ENCODE measurements at places on chromosomes 16 and 17.

- H3K36me3 ChIP-seq: peaks cover 5% of the 10 kb centered on the region
- H3K4me1 ChIP-seq: peaks cover 49% of the 10 kb centered on the region
- peak within 1 kb of the TSS; percentile 83 for H3K4me3 ChIP-seq
- no peak for DNase-seq
- peak within 1 kb of the TSS; percentile 95 for H3K27ac ChIP-seq
These were observed at the start of gene CMTM3 for GRCh38 chr16:66604376-66605176. Gene CMTM3 (plus strand): TSS chr16:66604704. CDS start chr16:66604806, 102 bp downstream.

GRCh38 chr17:72393553-72393952 is 272.7 kb downstream of the SOX9 start:
- no peaks in the 10 kb centered on the region for H3K36me3 ChIP-seq
- H3K27me3 ChIP-seq: no peaks in the 10 kb centered on the region
- H3K4me3 ChIP-seq: no peak overlapping the region
- H3K4me1 ChIP-seq: no peaks in the 10 kb centered on the region

- H3K4me1 ChIP-seq: no peaks in the 10 kb centered on the region
- no peak for DNase-seq
- H3K36me3 ChIP-seq: no peaks in the 10 kb centered on the region
- no peak overlapping the region for H3K27ac ChIP-seq
These were observed 675.6 kb upstream of the CDH8 start for GRCh38 chr16:62711797-62712196.

- peaks cover 61% of the 10 kb centered on the region for H3K4me1 ChIP-seq
- no peaks in the 10 kb centered on the region for H3K27me3 ChIP-seq
- H3K4me3 ChIP-seq: no peak overlapping the region
- DNase-seq: no peak
- peak overlapping the region; percentile 75 for H3K27ac ChIP-seq
These were observed 8.4 kb downstream of the C16orf86 start for GRCh38 chr16:67674851-67675578.

GRCh38 chr17:41065829-41066624 is at the start of gene KRTAP2-4:
Gene KRTAP2-4 (minus strand): TSS chr17:41065879. CDS start chr17:41065845, 34 bp downstream.
- H3K4me1 ChIP-seq: peaks cover 17% of the 10 kb centered on the region
- no peak for DNase-seq
- H3K27ac ChIP-seq: no peak within 1 kb of the TSS
- H3K36me3 ChIP-seq: no peaks in the 10 kb centered on the region

GRCh38 chr17:13725288-13725990 is 123.7 kb upstream of the HS3ST3A1 start:
- H3K36me3 ChIP-seq: no peaks in the 10 kb centered on the region
- DNase-seq: no peak

DNA sequence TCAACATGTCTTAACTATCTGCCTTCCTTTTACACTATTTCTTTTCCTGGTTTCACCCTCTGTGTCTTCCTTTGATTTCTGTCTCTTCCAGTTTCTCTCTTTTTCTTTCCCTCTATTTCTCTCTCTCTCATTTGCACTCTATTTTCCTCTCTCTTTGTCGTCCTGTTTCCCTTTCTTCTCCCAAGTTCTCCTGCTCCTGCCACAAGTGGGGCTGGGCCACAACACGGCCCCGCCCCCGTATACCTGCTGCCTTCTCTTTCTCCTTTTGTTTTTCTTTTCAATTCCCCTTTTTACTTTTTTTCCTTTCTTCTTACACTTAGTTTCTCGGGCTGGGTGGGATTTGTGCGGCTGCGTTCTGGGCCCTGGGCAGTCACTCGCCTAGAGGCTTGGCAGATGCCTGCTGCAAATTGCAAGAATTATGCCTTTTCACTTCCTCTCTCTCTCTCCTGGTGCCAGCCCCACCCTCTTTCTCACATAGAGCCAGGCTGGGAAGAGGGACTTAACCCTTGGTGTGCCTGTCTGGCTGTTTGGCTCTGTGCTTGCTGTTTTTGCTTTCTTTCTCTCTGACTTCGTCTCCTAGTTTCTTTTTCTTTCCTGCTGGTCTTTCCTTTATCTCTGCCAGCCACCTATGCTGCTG is 2139.4 kb downstream of the TP53TG3F start:
- DNase-seq: no peak
- no peaks in the 10 kb centered on the region for H3K27me3 ChIP-seq
- peak overlapping the region; percentile 76 for H3K27ac ChIP-seq
- H3K4me3 ChIP-seq: no peak overlapping the region
- H3K36me3 ChIP-seq: no peaks in the 10 kb centered on the region

- peak overlapping the region; percentile 84 for H3K4me3 ChIP-seq
- peaks cover 62% of the 10 kb centered on the region for H3K4me1 ChIP-seq
- DNase-seq: no peak
- no peaks in the 10 kb centered on the region for H3K36me3 ChIP-seq
- peak overlapping the region; percentile 94 for H3K27ac ChIP-seq
- H3K27me3 ChIP-seq: no peaks in the 10 kb centered on the region
These were observed 789 bp downstream of the ITPRIPL2 start for GRCh38 chr16:19114359-19115147.

GRCh38 chr17:59853168-59853918 is 39.4 kb downstream of the TUBD1 start:
- no peak overlapping the region for H3K4me3 ChIP-seq
- no peaks in the 10 kb centered on the region for H3K36me3 ChIP-seq
- H3K27ac ChIP-seq: peak overlapping the region; percentile 76
- H3K4me1 ChIP-seq: peaks cover 47% of the 10 kb centered on the region
- no peak for DNase-seq

- DNase-seq: no peak
- H3K27me3 ChIP-seq: no peaks in the 10 kb centered on the region
- no peak overlapping the region for H3K27ac ChIP-seq
- H3K4me1 ChIP-seq: no peaks in the 10 kb centered on the region
These were observed 23.7 kb downstream of the CACNG4 start for GRCh38 chr17:66988069-66988798.

- peaks cover 95% of the 10 kb centered on the region for H3K4me1 ChIP-seq
- H3K4me3 ChIP-seq: peak overlapping the region; percentile 63
- no peak for DNase-seq
These were observed 310.6 kb downstream of the SEC14L1 start for GRCh38 chr17:77451245-77451893.

DNA sequence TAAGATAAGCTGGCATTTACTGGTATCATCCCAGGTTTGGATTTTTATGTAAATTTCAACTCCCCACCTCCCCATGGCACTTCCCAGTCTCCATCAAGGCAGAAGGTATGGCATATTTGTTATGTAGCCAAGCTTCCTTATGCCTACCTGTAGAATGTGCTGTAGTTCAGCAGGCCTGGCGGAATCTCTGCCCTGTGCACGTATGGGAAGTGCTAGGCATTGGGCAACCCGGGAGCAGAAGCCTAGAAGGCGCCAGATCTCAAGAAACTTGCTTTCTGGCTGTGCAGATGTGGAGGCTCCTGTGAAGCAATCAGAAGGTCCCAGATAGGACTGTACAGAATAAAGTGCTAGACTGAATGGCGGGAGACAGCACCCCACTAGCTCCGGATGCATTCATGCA is 64.7 kb downstream of the SNX20 start:
- H3K27ac ChIP-seq: no peak overlapping the region
- H3K4me3 ChIP-seq: no peak overlapping the region
- H3K27me3 ChIP-seq: no peaks in the 10 kb centered on the region
- no peaks in the 10 kb centered on the region for H3K36me3 ChIP-seq

All from vagina (tissue), 2 donors.